Thymus (tissue), 14 donors: ENCODE measurements at places on chromosomes 13 and 19. TPM values are rescaled to one million over a fixed set of nuclear protein-coding genes. Genes with fewer than 3 reads are reported as not detected.

Gene ERICH6B
- total RNA-seq = not detected

Gene RFX1
- total RNA-seq = 1.2 TPM

Gene NLRP7
- total RNA-seq = 0.19 TPM

Gene ZNF100
- 14.7 TPM for total RNA-seq

Gene LILRB5
- 1.3 TPM for total RNA-seq

Gene KLHL1
- total RNA-seq = 0.05 TPM

Gene OR1I1
- not detected for total RNA-seq

Gene PDX1
- not detected for total RNA-seq

Gene PSENEN
- total RNA-seq = 65.1 TPM

Gene PRKCG
- total RNA-seq = 1.1 TPM

Gene TARM1
- 0.05 TPM for total RNA-seq

Gene DENND1C
- 6.8 TPM for total RNA-seq

Gene NPAS1
- 0.09 TPM for total RNA-seq

Gene IRGQ
- total RNA-seq = 4.4 TPM

Gene CEBPG
- total RNA-seq = 16.8 TPM

Gene IFNL3
- total RNA-seq = not detected

Gene ZNF763
- 4.4 TPM for total RNA-seq

Gene MCEMP1
- total RNA-seq = 0.28 TPM

Gene KLK8
- total RNA-seq = 2.2 TPM

Gene PEPD
- total RNA-seq = 24.7 TPM

Gene ZNF808
- total RNA-seq = 12.1 TPM

Gene MYO1F
- 9.9 TPM for total RNA-seq

Gene HRC
- 1.3 TPM for total RNA-seq

Gene ELANE
- 7.7 TPM for total RNA-seq

Gene ALOX5AP
- total RNA-seq = 77.1 TPM
